ENCODE measurements at places on chromosomes 1 and 21. TPM values are rescaled to one million over a fixed set of nuclear protein-coding genes. Genes with fewer than 3 reads are reported as not detected.

DNA sequence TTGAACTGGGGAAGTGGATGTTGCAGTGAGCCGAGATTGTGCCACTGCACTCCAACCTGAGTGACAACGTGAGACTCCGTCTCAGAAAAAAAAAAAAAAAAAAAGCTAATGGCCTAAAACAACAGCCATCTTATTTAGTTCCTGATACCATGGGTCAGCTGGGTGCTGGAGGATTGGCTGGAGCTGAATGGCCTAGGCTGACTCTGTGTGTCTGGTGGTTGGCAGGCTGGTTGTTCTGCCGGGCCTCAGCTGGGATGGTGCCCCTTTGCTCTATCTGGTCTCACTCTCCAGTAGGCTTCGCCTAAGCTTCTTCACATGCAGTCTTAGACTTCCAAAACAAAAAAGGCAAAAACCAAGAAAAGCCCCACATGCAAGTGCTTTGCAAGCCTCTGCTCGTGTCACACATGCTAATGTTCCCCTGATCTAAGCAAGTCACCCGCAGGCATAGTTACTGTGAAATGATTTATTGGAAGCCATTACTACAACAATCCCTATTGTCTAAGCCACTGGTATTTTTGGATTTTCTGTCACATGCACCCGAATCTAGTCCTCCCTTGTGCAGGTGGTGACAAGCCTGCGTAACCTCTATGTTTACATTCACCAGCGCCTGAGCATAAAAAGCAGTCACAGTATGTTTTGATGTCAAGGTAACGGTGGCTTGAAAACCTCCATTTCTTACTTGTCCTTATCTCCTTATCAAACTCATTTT lies 39.6 kb upstream of the KANK4 start:
- DNase-seq, result no peak

DNA sequence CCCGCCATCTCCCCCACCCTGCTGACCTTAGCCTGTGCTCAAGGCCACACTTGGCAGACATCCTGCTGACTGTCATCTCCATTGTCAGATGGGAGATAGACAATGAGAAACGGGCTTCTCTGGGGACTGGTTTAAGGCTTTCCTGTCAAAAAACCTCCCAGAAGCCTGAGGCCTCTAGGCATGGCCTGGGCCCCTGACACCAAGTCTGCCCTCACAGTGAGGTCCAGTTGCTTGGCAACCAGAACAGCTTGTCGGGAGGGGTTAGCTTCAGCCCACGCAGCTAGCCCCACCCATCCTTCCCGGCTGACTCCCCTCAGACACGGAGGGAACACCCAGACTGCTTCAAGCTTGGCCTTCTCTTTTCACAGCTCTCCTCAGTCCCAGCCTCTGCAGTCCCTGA lies 11.0 kb downstream of the PLEKHA6 start:
- DNase-seq, result peak; percentile 47

- no peak for DNase-seq
Observed at GRCh38 chr1:41582351-41582750, 97.9 kb upstream of the EDN2 start.

GRCh38 chr21:14620152-14620551 lies 74.0 kb upstream of the SAMSN1 start:
- no peak for DNase-seq

DNA sequence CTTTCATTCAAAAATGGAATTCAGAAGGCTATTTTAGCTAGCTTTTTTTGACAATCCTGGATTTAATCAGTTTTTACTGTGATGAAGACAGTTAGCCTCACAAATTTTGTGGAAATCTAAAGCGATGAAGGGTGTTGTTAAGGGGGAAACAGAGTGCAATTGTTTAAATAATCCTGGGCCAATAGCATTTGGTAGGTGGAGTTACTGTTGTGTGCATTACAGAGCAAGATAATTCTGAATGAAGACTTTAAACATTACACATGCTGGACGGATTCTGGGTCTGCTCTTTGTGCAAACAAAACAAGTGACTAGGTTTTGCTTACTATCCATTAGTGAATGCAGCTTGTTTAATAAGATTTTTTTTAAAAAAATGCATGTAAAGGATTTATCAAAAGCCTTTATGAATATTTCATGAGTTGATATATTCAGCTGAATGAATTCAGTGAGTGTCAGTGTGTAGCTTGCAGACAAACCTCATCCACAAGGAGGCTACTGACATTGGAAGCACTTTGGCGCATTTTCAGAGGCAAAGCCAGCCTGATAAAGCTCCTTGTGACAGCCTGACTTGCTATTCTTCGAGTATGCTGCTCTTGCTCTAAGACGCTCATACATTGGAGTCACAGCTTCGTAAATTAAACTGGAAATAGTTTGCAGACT lies 199.6 kb downstream of the PDE4B start:
- no peak for DNase-seq

- DNase-seq, result no peak
Observed at GRCh38 chr1:61585714-61586113, 139.2 kb downstream of the TM2D1 start.

KRTAP19-3 gene
- total RNA-seq, result not detected

- DNase-seq, result no peak
Observed at GRCh38 chr1:75630004-75630594, 19.2 kb upstream of the SLC44A5 start.

- DNase-seq, result no peak
Observed at GRCh38 chr1:225965231-225965630, 24.2 kb upstream of the LEFTY2 start.

PEA15 gene
- total RNA-seq, result 85.1 TPM

VANGL1 gene
- 13.6 TPM for total RNA-seq

DNA sequence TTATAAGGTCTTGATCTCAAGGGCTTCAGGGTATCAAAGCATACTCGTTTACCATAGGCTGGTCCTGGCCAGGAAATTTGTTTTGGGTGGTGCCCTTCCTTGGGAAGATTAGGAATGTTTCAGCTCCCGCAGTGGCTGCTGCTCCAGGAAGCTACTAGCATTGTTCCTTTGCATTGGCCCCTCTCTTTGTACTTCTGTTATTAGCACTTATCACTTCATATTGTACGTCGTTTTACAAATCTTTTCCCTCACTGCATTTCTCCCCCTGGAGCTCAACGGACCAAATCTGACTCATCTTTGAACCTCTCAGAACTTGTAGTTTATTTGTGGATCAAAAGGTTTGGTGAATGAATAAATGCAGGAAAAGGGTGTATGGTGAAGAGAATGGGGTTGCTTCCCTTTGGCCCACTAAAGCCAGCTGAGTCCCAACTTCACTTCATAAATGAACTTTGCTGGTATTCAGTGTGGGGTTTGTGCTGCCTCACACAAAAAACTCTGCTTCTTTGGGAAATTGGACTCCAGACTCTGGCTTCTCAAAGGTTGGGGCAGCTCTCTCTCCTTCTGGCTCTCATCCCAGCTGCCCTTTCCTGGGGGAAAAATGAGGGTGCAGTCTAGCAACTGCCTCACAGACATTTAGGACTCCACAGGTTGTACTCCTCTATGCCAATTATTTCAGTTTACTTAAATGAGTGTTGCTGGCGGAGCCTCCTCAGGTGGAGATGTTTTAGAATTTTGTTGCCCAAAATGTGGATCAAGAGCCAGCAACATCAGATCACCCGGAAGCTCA lies 5.9 kb downstream of the GNAT2 start:
- DNase-seq, result no peak

DNA sequence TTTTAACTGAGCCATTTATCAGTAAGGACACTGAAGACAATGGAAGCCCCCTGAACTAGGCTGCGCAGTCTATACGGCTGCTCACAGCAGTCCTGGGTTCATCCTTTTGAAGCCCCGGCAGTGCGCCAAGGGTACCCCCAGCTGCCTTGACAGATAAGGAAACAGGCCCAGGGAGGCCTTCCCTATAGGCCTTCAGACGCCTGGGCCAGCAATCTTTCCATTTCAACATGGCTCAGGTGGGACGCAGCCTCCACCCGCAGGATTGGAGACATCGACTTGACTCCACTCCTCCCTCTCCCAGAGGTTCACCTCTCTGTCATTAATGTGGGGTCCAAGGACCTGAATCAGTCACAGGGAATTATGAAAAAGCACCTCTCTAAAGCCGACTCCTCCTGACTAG lies 2.8 kb upstream of the LYPD8 start:
- DNase-seq, result no peak

DNA sequence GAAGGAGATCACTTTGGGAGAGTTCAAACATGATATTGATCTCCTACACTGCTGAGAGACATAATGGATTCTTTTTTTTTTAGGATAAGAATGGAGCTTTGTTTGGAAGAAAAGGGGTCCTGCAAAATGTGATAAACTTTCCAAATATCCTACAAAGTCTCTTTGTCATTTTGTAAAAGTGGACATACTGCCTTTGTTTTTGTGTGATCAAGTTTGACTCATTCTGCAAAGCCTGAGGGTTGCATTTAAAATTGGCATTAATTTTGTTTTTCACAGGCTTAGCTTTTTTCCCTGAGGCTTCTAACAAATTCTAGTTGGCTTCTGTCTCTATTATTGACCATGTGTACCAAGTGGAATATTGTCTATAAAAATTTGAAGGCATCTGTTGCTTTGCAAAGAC lies 113.2 kb downstream of the AK5 start:
- no peak for DNase-seq

LAMB3 gene
- 112 TPM for total RNA-seq

- no peak for DNase-seq
Observed at GRCh38 chr1:234241941-234242490, 131.2 kb upstream of the COA6 start.

CD247 gene
- not detected for total RNA-seq

HRNR gene
- not detected for total RNA-seq

CAPN8 gene
- 4.1 TPM for total RNA-seq

GRCh38 chr1:207328908-207329440 lies 7.5 kb downstream of the CD55 start:
- DNase-seq, result no peak

DNA sequence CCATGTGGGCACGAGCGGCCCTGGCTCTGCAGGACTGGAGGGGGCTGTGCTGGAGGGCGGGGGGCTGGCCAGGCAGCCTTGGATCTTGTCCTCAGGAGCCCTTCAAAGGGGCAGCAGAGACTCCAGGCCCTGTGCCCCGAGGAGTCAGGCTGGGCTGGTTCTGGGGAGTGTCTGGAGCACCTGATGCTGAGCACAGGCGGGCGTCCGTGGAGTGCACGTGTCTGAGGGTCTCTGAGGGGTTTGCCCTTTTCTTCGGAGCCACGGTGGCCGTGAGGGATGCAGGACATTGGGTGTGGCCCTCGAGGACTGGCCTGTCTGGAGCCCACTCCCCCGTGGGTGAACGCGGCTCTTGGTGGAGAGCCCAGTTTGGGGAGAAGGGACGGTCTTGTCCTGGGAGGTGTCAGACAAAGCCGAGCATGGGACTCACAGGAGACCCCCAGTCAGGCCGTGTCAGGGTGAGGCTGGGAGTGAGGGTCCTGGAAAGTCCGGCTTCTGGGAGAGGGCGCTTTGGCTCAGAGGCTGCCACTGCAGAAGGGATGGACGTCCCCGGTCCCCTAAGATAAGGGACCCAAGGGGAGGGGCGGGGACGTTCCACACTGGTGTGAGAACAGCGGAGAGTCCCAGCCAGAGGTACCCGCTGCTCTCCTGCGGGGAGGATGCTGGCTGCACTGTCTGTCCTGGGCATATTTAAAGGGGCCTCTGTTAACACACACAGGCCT lies 60.8 kb downstream of the COL18A1 start:
- DNase-seq, result no peak

TCHH gene
- 0.54 TPM for total RNA-seq

DNA sequence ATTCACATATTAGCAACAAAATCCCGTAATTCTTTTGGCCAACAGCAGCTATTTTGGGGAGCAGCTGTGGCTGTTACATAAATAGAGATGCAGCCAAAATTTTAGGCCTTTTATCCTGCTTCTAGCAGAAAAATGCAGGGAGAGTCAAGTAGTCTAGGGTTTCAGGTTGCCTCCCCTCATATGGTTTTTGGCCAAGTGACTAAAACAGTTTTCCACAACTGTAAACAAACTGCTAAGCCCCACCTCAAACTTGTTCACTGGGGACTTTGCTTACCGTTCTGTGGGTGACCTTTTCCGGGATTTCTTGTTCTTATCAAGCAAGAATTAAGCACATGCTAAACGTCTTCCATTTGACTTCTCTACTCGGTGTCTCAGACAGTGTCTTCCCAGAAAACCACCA lies 133.4 kb downstream of the EDEM3 start:
- DNase-seq, result no peak

DNA sequence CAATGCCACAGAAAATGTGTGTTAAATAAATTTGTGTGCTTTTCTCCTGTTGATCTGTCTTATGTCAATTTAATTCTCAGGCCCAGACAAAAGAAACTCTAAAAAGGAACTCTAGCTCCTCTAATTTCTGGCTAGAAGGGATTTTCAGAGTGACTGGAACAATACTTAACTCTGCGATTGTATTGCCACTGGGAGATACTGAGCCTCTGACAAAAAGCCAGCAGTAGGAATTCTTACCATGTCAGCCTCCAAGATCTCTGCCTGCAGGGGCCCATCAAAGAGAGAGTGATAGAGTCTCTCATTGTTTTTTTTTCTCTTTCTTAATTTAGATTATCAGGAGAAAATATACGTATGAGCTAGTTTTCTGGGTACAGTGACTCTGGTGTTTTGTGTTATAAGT lies 1165.7 kb downstream of the BRINP3 start:
- no peak for DNase-seq

GRCh38 chr1:154609398-154610380 lies 1.7 kb upstream of the ADAR start:
- no peak for DNase-seq

DNA sequence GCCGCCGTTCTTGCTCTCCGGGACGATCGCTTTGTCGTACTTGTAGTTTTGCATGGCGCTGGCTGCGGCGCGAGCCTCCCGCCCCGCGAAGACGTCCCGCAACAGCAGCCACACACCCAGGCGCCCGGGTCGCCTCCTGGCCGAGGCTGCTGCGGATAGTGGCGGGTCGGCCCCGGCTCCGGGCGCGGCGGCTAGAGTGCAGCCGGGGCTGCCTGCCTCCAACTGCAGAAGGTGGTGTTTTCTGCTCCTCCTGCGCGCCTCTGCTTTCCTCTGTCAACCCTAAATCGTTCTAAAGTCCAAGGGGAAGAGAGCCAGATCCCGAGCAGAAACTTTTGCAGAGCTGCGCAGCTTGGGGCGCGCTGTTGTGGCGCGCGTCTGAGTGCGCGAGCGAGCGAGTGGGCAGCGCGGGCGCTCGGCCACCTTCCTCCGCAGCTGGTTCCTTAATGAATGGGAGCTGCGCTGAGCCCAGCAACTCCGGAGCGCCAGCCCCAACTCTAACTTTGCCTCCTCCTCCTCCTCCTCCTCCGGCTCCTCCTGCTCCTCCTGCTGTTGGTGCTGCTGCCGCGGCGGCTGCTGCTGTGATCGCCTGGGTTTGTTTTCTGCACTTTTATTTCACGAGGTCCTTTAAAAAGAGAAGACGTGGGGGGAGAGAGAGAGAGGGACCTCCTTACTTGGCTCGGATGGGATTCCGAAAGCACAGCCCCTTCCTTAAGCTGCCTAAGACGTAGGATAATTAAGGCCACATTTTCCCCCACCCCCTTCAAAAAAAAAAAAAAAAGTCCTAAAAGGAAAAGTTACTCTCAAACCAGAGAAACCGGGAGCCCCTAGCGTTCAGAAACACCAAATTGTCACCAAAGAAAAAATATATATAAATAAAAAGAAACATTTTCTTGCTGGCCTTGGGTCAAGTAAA lies at the start of gene PLPP3:
TSS of gene PLPP3 (minus strand) at position 601 of the 913 bp plus-strand sequence. CDS start at position 54, 547 bp downstream.
- DNase-seq, result peak; percentile 80

GREM2 gene
- total RNA-seq, result 0.51 TPM
